ENCODE measurements at places on chromosomes 3 and 15. TPM values are rescaled to one million over a fixed set of nuclear protein-coding genes. Genes with fewer than 3 reads are reported as not detected.

DNA sequence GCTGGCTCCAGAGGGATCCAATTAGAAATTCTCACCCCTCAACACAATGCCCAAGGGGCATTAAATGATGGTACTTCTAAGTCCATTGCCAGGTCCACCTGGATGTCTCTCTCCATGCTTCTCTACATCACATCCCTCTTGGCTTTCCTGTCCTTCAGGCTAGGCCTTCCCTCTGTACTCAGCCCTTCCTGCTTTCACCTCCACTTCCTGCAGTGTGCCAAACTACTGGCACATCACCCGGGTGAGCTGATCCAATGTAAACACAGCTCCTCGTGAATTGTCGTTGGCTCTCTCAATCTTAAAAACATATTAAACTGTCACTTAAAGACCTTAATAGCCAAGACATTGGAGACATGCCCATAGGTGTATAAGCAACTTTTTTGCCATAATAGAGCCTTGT is 4.0 kb downstream of the LMCD1 start:
- H3K4me3 ChIP-seq, result no peak overlapping the region
- H3K4me1 ChIP-seq, result peaks cover 46% of the 10 kb centered on the region
- H3K36me3 ChIP-seq, result peaks cover 7% of the 10 kb centered on the region
- no peaks in the 10 kb centered on the region for H3K27me3 ChIP-seq

- H3K27ac ChIP-seq, result no peak overlapping the region
- H3K36me3 ChIP-seq, result no peaks in the 10 kb centered on the region
- no peaks in the 10 kb centered on the region for H3K4me1 ChIP-seq
- H3K27me3 ChIP-seq, result no peaks in the 10 kb centered on the region
These were observed 42.6 kb upstream of the TMCO5A start for GRCh38 chr15:37891766-37892368.

DNA sequence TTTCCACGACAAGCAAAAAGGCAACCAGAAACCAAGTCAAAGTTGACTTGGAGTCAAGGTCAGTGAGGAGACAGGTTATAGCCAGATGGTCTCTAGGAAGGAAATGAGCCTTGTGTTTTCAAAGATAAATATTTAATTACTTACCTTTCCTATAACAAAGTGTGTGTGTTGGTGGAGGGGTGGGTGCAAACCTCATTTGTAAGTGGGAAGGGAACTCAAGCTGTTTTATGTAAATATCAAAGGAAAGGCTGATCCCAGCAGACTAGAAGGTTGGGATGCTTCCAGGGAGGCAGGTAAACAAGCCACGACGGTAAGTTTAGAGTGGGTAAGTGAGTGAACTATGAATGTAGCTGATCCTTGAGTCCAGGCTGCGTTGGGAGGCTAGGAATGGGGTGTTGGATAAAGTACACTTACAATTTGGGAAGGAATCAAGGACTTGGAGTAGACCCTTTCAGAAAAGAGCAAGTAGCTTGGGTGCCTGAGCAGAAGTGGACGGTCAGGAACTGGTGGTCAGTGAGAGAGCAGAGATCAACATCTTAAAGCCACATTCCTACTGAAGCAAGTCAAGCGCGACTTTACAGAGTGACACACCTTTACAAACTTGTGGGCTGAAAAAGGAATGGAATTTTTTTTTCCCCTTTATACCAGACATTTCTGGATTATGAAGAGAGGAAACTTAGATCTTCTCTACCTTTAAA is 82.0 kb upstream of the TBL1XR1 start:
- H3K27me3 ChIP-seq, result no peaks in the 10 kb centered on the region
- H3K27ac ChIP-seq, result no peak overlapping the region
- no peak overlapping the region for H3K4me3 ChIP-seq
- DNase-seq, result no peak

The GYG1 gene
- 33.1 TPM for total RNA-seq

DNA sequence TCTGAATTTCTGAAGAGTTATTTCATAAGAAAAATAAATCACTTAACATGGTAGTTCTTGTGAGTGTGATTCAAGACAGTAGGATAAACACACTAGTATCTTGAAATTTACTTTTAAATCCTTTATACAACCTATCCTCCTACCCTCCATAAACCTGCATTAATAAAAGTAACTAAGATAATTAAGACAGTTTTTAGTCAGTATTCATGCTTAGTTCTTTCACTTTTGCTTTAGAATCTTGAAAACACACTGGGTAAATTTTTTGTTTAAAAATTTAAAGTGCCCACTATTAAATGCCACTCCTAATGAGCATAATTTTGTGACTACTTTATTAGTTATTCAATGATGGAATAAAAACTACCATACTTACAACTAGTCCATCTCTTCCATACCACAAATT is 28.8 kb downstream of the GOLIM4 start:
- H3K36me3 ChIP-seq, result no peaks in the 10 kb centered on the region
- no peaks in the 10 kb centered on the region for H3K4me1 ChIP-seq
- DNase-seq, result no peak
- H3K4me3 ChIP-seq, result no peak overlapping the region
- H3K27ac ChIP-seq, result no peak overlapping the region
- H3K27me3 ChIP-seq, result no peaks in the 10 kb centered on the region

DNA sequence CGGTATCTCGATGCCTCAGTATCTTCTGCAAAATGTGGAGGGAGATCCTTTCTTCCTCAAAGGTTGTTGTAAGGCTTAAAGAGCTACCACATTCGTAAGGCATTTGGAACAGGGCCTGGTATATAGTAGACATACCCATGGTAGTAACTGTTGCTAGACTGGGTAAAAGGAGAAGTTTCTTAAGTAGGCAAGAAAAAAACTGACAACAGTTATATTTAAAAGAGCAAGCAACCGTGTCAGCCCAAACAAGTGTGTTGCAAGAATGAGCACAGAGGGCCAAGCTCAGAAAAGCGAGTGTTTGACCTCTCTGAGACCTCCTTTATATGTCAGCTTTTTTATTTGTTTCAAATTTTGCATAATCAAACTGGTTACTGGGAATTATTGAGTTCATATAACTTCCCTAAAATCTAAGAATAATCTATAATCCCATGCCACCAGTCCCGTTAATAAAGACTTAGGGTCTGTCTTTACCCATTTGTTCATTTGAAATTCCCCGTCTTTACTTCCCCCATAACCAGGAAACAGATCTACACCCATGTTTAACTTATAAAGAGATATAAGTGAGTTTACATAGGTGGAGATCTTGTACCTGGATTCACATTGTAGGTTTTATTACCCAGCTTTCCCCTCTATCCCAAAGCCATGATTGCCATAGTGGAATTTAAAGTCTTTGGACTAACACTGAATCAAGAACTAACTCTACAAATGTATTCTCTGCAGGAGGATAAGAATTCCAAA is 7.3 kb downstream of the B3GNT5 start:
- peak overlapping the region; percentile 22 for H3K27ac ChIP-seq
- no peaks in the 10 kb centered on the region for H3K27me3 ChIP-seq
- DNase-seq, result peak; percentile 63
- H3K4me3 ChIP-seq, result no peak overlapping the region
- H3K4me1 ChIP-seq, result peaks cover 4% of the 10 kb centered on the region

DNA sequence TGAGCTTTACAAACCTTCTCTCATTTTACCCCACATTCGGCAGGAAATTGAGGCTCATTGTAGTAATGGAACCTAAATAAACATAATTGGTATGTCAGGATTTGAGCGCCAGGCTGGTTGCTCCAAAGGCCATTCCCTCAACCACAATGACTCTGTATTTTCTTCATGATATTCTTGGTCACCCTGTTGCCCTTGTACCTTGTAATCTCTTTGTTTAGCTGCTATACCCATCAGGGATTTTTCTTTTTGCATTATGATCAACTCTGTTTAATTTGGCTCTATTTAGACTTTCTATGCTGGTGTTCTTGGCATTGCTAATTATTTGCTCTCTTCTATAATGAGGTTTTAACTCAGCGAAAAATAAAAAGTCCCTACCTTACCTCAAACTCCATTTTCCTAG is 29.8 kb downstream of the DUOX2 start:
- no peaks in the 10 kb centered on the region for H3K36me3 ChIP-seq
- H3K4me3 ChIP-seq, result no peak overlapping the region
- peaks cover 10% of the 10 kb centered on the region for H3K27me3 ChIP-seq

The EXOG gene
- total RNA-seq, result 11.3 TPM

GRCh38 chr3:76841747-76842146 is 198.2 kb upstream of the ROBO2 start:
- H3K4me3 ChIP-seq, result no peak overlapping the region
- no peaks in the 10 kb centered on the region for H3K4me1 ChIP-seq
- H3K27me3 ChIP-seq, result no peaks in the 10 kb centered on the region
- no peak for DNase-seq
- no peak overlapping the region for H3K27ac ChIP-seq
- H3K36me3 ChIP-seq, result no peaks in the 10 kb centered on the region

DNA sequence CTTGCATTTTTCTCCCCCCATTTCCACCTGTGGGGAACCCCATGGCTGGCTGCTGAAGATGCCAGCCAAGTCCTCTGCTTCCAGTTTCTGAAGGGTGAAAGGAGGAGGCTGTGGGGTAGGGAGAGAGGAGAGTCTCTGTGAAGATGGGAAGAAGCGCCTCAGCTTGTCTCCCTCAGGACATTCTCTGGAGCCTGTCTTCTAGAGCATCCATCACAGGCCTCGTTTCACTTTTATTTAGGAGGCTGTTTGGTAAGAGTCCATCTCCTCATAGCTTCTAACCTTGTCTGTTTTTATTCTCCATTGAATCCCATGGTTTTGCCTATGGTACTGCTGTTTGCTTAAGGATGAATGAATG is 8.8 kb upstream of the LCTL start:
- H3K36me3 ChIP-seq, result no peaks in the 10 kb centered on the region
- H3K27ac ChIP-seq, result peak overlapping the region; percentile 77
- no peak overlapping the region for H3K4me3 ChIP-seq
- H3K27me3 ChIP-seq, result peaks cover 3% of the 10 kb centered on the region

- H3K4me1 ChIP-seq, result no peaks in the 10 kb centered on the region
- no peak for DNase-seq
- no peaks in the 10 kb centered on the region for H3K36me3 ChIP-seq
- no peak overlapping the region for H3K27ac ChIP-seq
These were observed 58.2 kb upstream of the TP63 start for GRCh38 chr3:189573004-189573403.

GRCh38 chr3:143002083-143002712 is 828 bp downstream of the U2SURP start:
- DNase-seq, result peak; percentile 15
- peak overlapping the region; percentile 98 for H3K27ac ChIP-seq
- peak overlapping the region; percentile 73 for H3K4me3 ChIP-seq
- H3K4me1 ChIP-seq, result peaks cover 11% of the 10 kb centered on the region
- H3K27me3 ChIP-seq, result no peaks in the 10 kb centered on the region

DNA sequence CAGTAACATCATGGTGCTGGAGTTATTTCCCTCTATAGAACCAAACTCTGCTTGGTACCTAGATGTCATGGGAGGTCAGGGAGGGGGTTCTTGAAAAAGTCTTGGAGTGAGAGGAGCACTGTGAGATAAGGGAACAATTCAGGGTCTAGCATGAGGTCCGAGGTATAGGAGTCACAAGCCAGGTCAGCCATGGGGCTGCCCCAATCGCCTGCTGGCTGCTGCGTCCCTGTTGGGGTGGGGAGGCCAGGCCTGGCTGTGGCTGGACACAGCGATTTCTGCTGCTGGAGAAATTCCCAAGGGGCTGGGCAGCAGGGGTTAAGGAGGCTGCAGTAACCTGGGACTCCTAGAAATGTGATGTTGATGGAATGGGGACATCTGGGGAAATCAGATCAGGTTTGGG is 44.9 kb downstream of the SUSD5 start:
- no peaks in the 10 kb centered on the region for H3K27me3 ChIP-seq
- H3K4me1 ChIP-seq, result no peaks in the 10 kb centered on the region
- no peaks in the 10 kb centered on the region for H3K36me3 ChIP-seq
- no peak for DNase-seq
